ENCODE measurements at places on chromosomes 5 and 9. TPM values are rescaled to one million over a fixed set of nuclear protein-coding genes. Genes with fewer than 3 reads are reported as not detected.

DNA sequence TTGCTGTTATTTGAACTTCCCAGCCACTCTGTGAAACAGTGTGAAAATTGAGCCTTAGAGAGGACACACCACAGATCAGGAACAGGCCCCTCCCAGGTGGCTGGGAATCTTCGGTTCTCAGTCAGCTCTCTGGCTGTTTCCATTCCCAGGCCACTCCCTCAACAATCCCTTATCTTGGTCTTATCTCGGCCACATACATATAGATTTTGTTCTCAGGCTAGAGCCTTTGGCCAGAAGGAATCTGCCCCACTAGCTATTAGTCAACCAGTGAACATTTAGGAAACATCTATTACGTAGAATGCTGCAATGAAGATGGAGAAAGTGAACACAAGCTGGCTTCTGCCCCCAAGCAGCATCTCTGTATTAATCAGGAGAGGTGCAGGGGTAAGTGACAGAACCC is 21.0 kb upstream of the WWC1 start:
- DNase-seq, result no peak

DNA sequence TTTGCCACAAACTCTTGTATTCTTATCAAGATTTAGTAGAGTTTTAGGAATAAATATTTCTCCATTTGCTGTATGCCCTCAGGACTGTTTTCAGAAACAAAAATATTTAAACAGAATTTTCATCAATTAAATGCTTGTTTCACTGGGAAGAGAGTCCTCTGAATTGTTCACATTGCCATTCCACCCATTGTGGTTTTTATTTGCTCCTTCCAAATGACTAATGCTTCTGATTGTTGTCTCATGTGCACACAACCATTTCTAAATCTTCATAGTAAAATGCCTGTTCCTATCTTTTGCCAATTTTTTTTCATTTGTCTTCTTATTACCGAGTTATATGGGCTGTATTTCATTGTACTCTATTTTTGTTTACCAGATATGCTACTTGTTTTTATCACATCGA is 10.6 kb downstream of the MARCOL start:
- DNase-seq, result no peak

GRCh38 chr5:157295247-157295646 is 29.3 kb downstream of the CYFIP2 start:
- DNase-seq, result no peak

Gene NLN
- total RNA-seq, result 31.4 TPM

DNA sequence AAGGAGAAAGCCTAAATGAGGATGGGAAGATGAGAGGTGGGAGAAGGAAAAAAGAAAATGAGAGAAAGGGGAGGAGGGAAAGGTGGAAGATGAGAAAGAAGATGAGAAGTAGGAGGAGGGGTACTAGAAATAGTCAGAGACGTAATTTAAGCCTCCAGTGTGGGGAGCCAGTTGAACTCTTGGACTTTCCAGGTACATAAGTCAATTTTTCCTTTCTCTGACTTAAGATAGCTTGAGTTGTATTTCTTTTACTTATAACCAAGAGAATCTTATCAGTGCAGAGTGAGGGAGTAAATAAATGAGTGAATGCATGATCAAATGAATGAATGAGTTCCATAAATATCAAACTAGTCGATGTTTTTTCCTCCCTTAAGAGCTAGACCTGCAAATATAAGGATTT is 21.5 kb upstream of the WHRN start:
- DNase-seq, result no peak

- no peak for DNase-seq
Measured at GRCh38 chr9:76358628-76359280, 35.5 kb downstream of the RFK start.

All from psoas muscle (tissue), 8 donors.